ENCODE measurements at places on chromosomes 2 and 18. TPM values are rescaled to one million over a fixed set of nuclear protein-coding genes. Genes with fewer than 3 reads are reported as not detected.

DNA sequence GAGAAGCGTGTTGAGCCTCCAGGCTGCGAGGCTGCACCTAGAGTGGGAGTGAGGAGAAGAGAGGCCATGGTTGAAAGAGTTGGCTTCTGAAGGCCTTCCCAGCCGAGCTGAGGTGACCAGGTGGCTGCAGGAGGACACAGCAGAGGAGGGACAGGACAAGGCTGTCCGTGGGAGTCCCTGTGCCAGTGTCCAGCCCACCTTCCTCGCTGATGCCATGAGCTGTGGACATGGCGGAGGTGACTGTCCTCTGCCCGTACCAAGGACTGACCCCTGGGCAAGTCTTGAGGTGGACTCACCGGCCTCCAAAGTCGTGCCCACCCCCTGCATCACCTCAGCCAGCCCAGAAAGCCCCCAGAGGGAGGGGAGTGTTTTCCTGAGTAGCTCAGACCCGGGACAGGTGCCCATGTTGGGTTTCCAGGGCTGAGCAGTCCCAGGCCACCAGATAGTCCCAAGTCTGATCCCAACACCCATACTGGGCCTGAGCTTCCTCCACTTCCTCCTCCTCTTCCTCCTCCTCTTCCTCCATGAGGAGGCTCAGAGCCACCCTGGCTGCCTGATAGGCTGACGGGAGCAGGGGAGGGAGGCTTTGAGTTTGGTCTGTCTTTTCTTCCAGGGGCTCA is 43.0 kb upstream of the FOSL2 start:
- peaks cover 7% of the 10 kb centered on the region for H3K4me1 ChIP-seq
- H3K36me3 ChIP-seq, result no peaks in the 10 kb centered on the region
- DNase-seq, result no peak
- no peaks in the 10 kb centered on the region for H3K27me3 ChIP-seq
- no peak overlapping the region for H3K27ac ChIP-seq
- H3K4me3 ChIP-seq, result no peak overlapping the region

DNA sequence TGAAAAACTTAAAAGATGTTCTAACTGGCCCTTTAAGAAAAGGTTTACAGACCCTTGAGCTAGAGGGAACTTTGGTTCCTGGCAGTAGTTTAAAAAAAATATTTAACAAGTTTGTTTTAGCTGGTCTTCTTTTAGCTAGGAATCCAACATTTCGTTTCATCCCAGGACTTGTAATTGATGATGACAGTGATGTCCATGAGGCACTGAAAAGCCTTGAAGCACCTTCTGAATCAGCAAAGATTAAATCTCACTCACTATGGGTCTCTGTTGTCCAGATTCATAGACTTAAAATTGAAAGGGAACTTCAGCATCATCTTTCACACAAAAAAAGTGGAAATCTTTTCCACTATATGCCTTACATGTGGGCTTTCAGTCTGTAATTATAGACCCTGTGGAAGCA is 102.9 kb upstream of the ETAA1 start:
- DNase-seq, result no peak
- no peak overlapping the region for H3K4me3 ChIP-seq
- no peaks in the 10 kb centered on the region for H3K27me3 ChIP-seq
- H3K4me1 ChIP-seq, result no peaks in the 10 kb centered on the region
- H3K36me3 ChIP-seq, result no peaks in the 10 kb centered on the region
- H3K27ac ChIP-seq, result no peak overlapping the region

The AP1S3 gene
- 2.3 TPM for total RNA-seq

The FBXO41 gene
- total RNA-seq, result 10.0 TPM

The GKN2 gene
- not detected for total RNA-seq

The PER2 gene
- total RNA-seq, result 20.8 TPM

DNA sequence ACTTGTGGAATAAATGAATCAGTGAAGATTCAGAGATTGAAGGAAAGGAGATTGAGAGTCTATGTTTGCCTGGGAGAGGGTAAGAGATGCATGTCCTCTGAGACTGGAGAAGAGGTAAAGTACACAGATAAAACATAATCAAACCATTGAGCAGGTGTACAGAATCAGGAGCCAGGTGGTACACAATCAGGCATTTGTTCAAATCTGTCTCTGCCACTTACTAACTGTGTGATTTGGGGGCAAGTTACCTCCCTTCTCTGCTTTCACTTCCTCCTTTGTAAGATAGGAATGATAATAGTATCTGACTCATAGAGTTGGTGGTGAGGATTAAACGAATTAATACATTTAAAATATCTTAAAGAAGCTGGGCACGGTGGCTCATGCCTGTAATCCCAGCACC is 94.0 kb downstream of the CDK15 start:
- no peak overlapping the region for H3K27ac ChIP-seq
- no peak for DNase-seq
- no peak overlapping the region for H3K4me3 ChIP-seq
- no peaks in the 10 kb centered on the region for H3K36me3 ChIP-seq
- no peaks in the 10 kb centered on the region for H3K4me1 ChIP-seq

- no peak overlapping the region for H3K4me3 ChIP-seq
- no peak for DNase-seq
- no peak overlapping the region for H3K27ac ChIP-seq
- H3K36me3 ChIP-seq, result peaks cover 19% of the 10 kb centered on the region
These were observed 62.4 kb downstream of the MTX2 start for GRCh38 chr2:176331646-176332045.

The TANC1 gene
- total RNA-seq, result 51.4 TPM

- no peak overlapping the region for H3K27ac ChIP-seq
- H3K4me3 ChIP-seq, result no peak overlapping the region
- DNase-seq, result no peak
- peaks cover 8% of the 10 kb centered on the region for H3K4me1 ChIP-seq
- H3K27me3 ChIP-seq, result no peaks in the 10 kb centered on the region
These were observed 312.9 kb downstream of the GULP1 start for GRCh38 chr2:188604579-188604978.

DNA sequence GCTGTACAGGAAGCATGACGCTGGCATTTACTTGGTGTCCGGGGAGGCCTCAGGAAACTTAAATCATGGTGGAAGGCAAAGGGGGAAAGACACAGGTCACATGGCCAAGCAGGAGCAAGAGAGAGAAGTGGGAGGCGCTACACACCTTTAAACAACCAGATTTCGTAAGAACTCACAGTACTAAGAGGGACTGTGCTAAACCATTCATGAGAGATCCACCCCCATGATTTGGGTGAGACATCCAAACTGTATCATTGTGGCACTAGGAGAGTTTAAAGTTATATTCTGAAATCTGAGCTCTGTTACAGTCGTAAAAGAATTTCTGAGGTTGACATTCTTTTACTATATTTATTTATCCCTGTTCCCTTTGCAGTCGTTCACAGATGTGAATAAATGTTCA is 116.6 kb downstream of the ICA1L start:
- no peaks in the 10 kb centered on the region for H3K27me3 ChIP-seq
- H3K4me3 ChIP-seq, result no peak overlapping the region
- no peaks in the 10 kb centered on the region for H3K4me1 ChIP-seq
- DNase-seq, result no peak

The IL1RL1 gene
- 57.2 TPM for total RNA-seq

The HRH4 gene
- total RNA-seq, result not detected

The ACMSD gene
- not detected for total RNA-seq

Measured in transverse colon (tissue), 4 donors.